PC-3 (cell line): ENCODE measurements at places on chromosomes 6 and 20. TPM values are rescaled to one million over a fixed set of nuclear protein-coding genes. Genes with fewer than 3 reads are reported as not detected.

GRCh38 chr6:47004463-47004862 lies 37.7 kb downstream of the ADGRF1 start:
- no peak for DNase-seq

DNA sequence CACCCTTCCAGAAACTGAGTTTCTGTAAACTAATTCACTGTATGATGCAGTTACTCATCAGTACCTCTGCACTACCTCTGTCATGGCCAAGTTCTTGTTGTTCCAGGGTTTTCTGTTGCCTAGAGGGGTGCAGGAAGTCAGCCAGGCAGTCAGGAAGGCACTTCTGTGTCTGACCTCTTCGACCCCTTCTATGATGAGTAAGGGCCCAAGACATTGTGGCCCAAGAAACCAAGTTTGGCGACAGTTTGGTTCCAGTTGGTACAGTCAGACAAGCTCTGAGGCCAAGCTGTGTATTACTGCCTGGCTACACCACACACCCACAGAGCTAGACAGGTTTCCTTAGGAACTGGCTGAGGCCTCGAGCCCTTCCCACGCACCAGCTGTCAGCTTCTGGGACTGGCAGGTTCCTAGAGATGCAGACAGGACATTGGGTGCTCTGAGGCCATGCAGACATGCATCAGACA lies 41.2 kb downstream of the TRAF3IP2 start:
- peak; percentile 23 for DNase-seq

GRCh38 chr20:19283490-19284025 lies 71.1 kb downstream of the SLC24A3 start:
- no peak for DNase-seq

DNA sequence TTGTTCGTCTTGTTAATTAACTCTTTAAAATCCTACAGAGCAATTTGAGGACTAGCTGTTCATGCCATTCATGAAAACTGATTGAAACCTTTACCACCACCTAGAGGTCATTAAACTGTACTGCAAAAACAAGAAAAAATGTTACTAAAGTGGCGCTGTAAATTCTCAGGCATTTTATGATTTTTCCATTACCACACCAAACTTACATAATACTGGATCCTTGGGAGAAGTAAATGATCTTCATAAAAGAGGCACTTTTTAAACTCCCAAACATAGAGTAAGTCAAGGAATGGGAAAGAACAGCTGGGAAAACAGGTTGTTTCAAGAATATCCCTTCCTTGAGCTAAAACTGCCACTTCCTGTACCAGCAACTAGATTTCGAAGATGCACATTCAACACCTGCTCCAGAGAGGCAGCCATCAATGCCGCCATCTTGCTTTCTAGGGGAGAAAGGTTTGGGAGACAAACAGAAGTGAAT lies 54.3 kb downstream of the MYLIP start:
- peak; percentile 63 for DNase-seq

GRCh38 chr6:41539204-41539603 lies 7.0 kb upstream of the FOXP4 start:
- no peak for DNase-seq

GRCh38 chr6:34964564-34964963 lies 75.5 kb downstream of the ANKS1A start:
- no peak for DNase-seq

DNA sequence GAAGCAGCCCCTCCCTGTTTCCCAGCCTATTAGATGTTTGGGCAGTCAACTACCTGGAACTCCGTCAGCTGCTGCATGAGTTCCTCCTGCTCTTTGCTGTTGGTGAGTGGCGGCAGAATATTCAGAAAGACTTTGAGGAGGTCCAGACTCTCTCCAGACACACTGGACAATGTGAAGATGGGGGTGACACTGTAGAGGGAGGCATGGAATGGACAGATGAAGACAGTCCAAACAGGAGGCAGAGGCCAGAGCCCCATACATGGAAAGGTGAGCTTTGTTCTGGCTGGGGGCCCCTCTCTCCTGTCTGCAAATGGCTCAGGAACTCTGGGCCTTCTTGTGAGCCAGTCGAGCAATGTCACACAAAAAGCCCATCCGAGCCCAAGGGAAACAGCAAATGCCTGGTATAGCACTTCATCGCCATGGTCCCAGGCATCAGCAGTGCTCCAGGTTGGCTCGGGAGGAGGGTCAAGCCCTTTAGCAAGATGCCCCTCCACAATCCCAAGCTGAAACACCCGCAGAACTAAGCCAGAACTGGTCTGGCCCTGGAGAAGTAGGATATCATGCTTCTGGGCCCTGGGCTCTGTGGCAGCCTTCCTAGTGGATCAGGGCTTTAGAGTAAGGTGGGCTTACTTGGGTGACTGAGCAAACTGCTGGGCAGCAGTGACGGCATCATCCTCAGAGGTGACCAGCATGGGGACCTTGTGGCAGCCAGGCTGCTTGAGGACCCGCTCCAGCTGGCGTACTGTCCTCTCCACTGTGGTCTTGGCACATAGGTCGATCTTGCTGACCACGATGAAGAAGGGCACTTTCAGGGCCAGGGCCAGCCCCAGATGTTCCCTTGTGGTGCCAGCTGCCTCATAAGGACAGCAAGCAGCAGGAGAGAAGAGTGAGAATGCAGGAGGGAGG lies 4.9 kb downstream of the GTPBP2 start:
- DNase-seq, result no peak

Gene FLOT1
- 305 and 401 TPM in 2 replicates for total RNA-seq

- no peak for DNase-seq
Measured at GRCh38 chr20:6916938-6917337, 149.5 kb downstream of the BMP2 start.

Gene RRAGD
- 0.35 and 0.62 TPM in 2 replicates for total RNA-seq

GRCh38 chr20:56554869-56555268 lies 21.8 kb downstream of the FAM209B start:
- DNase-seq, result peak; percentile 99

Gene DOK5
- not detected in 2 replicates for total RNA-seq

DNA sequence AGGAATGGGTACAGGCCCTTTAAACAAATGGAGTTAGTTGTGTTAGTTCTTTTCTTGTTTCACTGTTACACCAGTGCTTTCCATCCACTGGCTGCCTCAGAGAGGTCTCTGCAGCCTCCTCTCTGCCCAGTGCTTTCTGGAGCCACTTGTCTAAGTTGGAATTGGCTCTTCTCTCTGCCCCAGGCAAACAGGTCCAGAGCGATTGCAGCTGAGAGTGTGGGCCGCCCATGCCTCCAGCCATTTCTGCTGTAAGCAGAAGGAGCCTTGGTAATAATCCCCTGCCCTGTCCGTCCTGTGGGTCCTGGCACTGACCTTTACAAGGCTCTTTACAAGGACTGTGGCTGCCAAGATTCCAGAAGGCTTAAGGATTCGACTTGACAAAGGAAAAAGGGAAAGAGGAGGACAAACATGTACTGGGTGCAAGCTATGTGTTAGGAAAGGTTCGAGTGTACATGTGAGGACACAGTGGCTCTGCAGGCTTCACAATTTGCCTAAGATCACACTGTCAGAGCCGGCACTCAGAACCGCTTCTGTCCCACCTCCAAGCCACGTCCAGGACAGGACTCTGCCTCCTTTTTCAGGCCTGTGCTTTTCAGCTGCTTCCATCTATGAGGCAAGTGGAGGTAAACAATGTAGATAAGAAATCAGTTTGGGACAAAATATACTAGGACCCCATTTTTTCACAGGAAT lies 88.5 kb downstream of the POPDC3 start:
- DNase-seq, result no peak

Gene UNC5CL
- 0.58 and 1.4 TPM in 2 replicates for total RNA-seq

GRCh38 chr6:140001005-140001404 lies 626.6 kb upstream of the CITED2 start:
- no peak for DNase-seq

DNA sequence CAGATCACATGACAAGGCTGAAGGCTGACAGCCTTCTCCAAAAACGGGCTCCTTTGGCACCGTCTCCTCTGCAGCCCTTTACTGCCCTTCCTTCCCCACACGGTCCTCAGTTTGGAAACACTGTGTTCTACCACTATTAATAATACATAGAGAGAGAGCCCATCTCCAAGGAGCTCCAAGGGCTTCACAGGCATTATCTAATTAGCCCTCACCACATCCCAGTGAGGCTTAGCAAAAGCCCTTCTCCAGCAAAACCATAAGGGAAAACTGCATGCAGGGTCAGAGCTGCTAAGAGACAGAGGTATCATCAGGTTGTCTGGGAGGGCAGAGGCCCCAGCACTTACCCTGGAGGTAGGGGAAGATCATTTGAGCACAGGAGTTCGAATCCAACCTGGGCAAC lies 169.3 kb upstream of the JARID2 start:
- no peak for DNase-seq

DNA sequence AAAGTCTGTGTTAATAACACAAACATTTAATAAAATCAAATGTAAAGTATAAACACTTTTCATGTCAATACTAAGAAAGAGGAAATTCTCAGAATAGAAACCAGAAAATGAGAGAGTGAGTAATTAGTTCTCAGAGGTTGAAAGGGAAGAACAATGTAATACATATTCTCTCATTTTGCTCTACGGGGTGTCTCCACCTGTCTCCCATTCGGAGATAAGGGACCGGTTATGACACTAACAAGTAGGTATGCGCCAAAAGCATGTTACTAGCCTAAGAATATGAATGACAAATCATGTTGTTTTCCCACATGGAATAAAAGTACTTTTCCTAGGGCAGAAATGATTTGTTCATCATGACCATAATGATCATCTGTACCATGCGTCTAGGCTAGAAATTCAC lies 35.6 kb upstream of the PRELID3B start:
- DNase-seq, result peak; percentile 51

GRCh38 chr6:45326698-45327417 lies 1.3 kb upstream of the RUNX2 start:
- no peak for DNase-seq

Gene C6orf141
- 43.8 and 49.4 TPM in 2 replicates for total RNA-seq

DNA sequence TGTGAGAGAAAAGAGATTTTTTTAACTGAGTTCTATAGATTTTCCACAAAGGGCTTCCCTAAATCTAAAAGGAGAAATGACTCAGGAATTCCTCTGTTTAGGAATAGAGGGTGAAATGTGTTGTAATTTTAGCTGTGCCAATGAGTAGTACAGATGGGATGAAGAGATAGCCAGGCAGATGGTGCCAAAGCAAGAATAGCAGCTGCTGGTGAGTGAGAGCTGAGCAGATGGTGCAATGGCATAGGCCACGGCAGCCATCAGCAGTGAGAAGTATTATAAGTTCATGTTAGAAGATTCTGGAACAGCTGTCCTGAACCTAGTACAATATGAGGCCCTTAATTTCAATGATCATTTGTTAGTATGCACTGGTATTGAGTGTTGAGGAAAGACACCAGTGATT lies 40.2 kb upstream of the CRISP1 start:
- no peak for DNase-seq

GRCh38 chr6:114346451-114346850 lies 3.6 kb upstream of the HS3ST5 start:
- DNase-seq, result peak; percentile 48

DNA sequence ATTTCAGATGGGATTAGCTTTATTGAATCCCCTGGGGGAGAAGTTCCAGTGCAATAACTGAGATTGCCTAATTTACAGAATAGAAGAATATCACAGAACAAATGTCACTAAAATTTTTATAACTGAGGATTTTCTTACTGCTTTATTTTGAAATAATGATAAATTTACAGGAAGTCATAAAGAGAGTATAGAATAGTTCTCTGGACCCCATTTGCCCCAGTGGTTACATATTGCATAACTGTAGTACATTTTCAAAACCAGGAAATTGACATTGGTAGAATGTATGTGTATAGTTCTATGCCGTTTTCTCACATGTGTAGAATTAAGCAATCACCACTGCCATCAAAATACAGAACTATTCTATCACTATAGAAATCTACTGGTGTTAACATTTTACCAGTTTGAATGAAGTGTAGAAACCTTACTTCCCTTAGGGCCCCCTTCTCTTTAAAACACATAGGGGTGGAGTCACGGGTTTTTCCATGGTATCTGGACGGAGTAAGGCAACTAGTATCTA lies 18.3 kb downstream of the KIF6 start:
- DNase-seq, result no peak

Gene IYD
- 0.04 TPM in 1 of 2 replicates, not detected in the other for total RNA-seq

Gene MYL9
- 10.8 and 12.0 TPM in 2 replicates for total RNA-seq

Gene ESR1
- 2.2 and 5.9 TPM in 2 replicates for total RNA-seq

DNA sequence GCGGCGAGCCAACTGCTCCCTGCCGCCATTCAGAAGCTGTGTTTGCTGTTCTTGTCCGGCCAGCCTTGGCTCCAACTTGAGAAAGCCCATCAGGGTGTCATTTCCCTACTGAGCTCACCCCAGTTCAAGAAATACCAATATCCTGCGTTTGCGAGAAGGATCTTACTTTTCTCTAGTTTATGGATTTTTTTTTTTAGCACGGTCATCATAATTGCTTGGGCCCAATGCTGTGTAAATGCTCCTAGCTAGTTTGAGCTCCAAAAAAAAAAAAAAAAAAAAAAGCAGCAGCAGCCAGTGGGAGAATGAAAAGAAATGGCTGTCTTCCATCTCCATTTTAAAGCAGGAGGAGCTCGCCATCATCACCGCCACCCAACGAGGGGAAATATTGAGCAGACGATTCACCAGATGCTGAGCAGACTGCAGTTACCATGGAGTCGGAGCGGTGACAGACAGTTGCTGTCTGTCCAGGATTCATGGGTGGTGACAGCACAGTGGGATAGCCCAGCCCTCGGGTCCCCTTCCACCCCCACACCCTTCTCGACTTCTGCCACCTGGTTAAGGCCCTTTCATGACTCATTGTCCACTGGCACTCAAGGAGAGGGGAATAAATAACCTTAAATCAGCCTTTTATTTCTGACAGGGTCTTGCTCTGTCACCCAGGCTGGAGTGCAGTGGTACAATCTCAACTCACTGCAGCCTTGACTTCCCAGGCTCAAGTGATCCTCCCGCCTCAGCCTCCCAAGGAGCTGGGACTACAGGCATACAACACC lies 132.4 kb upstream of the SNX9 start:
- no peak for DNase-seq

- peak; percentile 27 for DNase-seq
Measured at GRCh38 chr6:132362442-132363185, 38.7 kb downstream of the MOXD1 start.

DNA sequence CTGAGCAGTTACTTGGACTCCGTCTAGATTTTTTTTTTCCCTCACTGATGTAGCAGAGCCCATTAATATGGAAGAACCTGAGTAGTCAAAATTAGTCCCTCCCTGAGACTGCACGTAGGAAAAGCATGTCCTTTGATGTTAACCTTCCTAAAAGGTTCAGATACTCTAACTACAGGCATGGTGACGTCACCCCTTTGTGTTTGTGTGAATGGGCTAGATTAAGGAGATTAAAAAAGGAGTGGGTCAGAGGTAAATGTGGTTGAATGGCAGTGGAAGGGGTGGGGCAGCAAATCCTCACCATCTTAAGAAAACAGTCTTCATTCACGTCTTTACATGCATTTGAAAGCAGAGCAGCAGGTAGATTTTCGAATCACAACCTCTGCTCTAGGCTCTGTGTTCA lies 521.1 kb downstream of the TFAP2B start:
- peak; percentile 56 for DNase-seq

Gene OR2H1
- total RNA-seq, result not detected in 2 replicates

Gene RIMS1
- 0.51 and 0.81 TPM in 2 replicates for total RNA-seq

- no peak for DNase-seq
Measured at GRCh38 chr6:100979267-100979666, 98.1 kb upstream of the ASCC3 start.

Gene HLA-DMA
- 1.7 and 3.0 TPM in 2 replicates for total RNA-seq
